ENCODE measurements at places on chromosomes 3 and 15. TPM values are rescaled to one million over a fixed set of nuclear protein-coding genes. Genes with fewer than 3 reads are reported as not detected.

- no peak for DNase-seq
Measured at GRCh38 chr3:104676241-104676640, 690.5 kb upstream of the ALCAM start.

GRCh38 chr15:38662805-38663204, 98.2 kb upstream of the RASGRP1 start:
- no peak for DNase-seq

DNA sequence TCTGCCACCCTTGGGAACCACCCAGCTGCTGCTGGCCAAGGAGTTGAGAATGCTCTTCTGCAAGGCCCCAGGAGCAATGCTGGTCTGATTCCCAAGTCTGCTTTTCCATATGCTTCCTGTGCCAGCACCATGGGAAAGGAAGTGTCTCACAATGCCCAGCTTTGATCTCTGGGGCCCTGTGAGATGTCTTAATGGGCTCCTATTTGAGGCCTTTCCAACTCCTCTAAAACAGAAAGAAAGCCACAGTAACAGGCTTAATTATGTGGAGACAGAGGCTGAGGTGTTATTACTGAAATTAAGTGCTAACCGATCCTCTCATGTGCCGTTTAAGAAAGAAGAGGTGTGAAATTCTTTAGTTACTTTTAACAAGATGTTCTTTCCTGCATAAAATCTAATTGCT, 4.5 kb downstream of the EOGT start:
- DNase-seq, result no peak

The ALS2CL gene
- 86.5 TPM for total RNA-seq
